ENCODE measurements at places on chromosomes 6 and 20. TPM values are rescaled to one million over a fixed set of nuclear protein-coding genes. Genes with fewer than 3 reads are reported as not detected.

- no peak for DNase-seq
Measured at GRCh38 chr6:54107470-54108090, 3.7 kb upstream of the MLIP start.

DNA sequence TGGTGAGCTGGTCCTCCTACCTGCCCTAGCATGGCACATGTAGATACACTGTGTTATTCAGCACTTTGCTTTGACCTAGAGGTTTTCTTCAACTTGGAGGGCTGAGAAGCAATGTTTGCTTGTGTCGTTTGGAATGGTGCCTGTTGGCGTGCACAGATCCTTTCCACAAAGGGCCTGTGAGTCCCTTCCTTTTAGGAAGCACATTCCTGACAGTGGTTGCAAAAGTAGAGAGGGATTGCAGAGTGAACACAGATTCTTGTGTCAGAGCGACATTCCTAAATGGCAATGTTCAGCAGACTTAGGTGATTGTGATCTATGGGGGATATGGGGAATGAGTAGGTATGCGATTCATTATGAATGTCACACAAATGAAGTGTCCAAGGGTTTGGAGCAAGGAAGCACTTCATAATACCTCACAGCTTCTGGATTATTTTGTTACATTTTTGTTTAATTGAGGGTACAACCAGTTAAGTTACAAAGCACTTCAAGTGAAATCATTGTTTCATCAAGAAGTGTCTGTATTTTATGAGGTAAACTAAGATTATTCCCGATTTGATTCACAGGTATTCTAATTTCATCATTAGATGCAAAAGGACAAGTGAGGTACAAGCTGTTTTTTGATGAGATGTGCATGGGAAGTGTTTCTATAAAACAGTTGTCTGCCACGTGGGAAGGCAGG is 713 bp upstream of the RNF144B start:
- DNase-seq = no peak

DNA sequence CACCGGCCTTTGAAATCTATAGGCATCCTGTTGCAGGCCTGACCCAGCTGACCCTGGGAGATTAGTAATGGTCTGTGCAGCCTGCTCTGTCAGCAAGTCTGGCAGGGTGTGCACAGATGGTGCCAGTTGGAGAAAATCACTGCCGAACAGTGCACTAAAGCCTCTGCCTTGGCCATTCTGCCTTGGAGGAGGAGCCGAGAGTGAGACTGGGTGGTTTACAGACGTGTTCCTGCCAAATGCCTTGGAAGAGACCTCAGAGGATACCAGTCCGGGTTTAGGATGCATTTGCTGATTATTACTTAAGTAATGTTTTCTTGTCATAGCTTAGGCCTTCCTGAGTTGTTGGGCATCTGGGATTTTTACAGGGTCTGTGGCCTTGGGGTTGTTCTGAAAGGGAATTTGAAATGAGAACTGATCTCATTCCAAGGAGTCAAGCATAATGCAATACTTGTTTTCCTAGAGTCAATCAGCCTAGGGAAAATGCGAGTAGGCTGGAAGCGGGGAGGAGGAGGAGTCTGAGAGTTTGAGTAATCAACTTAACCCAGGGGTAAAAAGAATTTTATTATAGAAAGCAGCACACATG is 292.1 kb downstream of the SOX4 start:
- no peak for DNase-seq

DNA sequence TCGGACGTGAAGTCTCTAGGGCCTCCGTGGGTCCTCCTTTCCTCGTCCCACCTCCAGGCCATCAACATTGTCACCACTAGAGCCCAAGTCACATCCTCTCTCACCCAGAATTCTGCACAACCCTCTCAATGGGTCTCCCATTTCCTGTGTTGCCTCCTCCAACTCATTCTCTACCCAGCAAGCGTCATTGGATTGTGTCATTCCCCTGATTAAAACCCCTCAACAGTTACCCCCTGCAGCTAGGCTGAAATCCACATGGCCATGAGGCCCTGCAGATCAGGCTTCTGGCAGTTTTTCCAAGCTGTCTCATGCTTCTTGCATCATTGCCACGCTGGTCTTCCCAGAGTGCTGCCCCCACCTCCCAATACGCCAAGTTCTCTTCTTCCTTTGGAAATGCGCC is 12.9 kb upstream of the FAM210B start:
- no peak for DNase-seq

DNA sequence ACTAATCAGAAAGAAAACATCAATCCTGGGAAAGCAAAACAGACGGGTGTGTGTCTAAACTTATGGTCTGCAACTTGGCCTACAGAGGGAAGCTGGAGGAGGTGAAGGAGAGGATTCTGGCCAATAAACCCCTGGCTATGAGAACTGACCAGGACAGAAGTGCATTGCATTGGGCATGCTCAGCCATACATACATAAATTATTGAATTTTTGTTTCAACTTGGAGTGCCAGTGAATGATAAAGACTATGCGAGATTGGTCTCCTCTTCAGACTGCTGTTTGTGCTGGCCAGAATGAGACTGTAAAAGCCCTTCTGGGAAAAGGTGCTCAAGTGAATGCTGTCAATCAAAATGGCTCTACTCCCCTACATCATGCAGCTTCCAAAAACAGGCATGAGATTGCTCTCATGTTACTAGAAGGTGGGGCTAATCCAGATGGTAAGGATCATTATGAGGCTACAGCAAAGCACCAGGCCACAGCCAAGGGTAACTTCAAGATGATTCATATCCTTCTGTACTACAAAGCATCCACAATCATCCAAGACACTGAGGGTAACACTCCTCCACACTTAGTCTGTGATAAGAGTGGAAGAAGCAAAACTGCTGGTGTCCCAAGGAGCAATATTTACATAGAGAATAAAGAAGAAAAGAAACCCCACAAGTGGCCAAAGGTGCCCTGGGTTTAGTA is 17.4 kb downstream of the ADNP start:
- no peak for DNase-seq

DNA sequence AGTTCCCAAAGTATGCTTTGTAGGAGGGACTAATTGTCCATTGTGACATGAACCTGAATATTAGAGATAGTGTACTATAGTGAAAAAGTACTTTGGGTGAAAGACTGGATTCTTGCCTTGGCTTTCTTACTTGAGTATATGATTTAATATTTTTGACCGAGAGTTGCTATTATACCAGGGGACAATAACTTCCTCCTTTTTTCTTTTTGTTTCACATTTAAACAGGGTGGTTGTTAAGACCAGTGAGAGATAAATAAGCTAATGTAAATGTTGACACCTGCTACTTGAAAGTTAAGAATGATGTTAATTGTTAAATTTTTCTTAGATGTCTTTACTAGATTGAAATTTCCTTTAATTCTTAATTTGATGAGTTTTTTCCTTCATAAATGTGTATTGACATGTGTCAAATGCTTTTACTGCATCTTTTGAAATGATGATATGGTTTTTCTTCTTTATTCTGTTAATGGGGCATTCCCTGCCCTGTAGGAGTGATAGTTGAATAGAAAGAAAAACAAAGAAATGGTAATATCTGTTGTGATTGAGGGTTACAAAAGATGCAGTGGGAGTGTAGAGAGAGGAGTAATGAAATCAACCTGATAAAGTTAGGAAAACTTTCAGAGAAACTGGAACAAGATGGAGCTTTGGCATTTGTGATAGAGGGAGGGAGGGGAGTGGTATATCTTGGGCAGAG is 48.4 kb downstream of the ZFAND3 start:
- no peak for DNase-seq

DNA sequence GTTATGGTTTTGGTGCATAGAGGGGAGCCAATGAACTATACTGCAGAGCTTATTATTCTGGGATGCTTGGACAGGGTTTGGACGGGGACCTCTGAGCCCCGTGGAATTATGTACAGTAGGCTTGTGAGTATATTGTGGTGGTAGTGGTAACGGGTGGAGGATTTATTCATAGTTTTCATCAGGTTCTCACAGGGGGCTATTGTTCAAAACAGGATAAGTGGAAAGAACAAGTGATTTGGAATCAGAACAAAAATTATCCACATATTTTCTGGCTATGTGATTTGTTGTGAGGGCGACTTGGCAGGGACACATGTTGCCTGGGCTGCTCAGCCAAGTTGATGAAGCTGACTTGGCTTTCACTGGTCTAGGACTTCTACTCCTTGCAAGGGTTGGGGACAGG is 64.6 kb upstream of the ELOVL5 start:
- DNase-seq = no peak

GRCh38 chr6:109874086-109874485 is 104.0 kb upstream of the GPR6 start:
- DNase-seq = no peak

Gene RGS17
- 2.2 TPM for polyA plus RNA-seq

Gene PRRT1
- polyA plus RNA-seq = 2.5 TPM

Gene SLPI
- polyA plus RNA-seq = not detected

Gene NKAIN4
- 27.0 TPM for polyA plus RNA-seq

Gene PXDC1
- 20.4 TPM for polyA plus RNA-seq

Gene PARD6B
- 20.7 TPM for polyA plus RNA-seq

Gene ERVFRD-1
- 0.08 TPM for polyA plus RNA-seq

Gene TUBB2B
- 116 TPM for polyA plus RNA-seq

Gene WFDC2
- 180 TPM for polyA plus RNA-seq

All from right renal cortex interstitium (tissue), 3 donors.